ENCODE measurements at places on chromosomes 16 and 17.
A peak's percentile ranks its signal among the peaks of the same experiment; 100 is the strongest.

DNA sequence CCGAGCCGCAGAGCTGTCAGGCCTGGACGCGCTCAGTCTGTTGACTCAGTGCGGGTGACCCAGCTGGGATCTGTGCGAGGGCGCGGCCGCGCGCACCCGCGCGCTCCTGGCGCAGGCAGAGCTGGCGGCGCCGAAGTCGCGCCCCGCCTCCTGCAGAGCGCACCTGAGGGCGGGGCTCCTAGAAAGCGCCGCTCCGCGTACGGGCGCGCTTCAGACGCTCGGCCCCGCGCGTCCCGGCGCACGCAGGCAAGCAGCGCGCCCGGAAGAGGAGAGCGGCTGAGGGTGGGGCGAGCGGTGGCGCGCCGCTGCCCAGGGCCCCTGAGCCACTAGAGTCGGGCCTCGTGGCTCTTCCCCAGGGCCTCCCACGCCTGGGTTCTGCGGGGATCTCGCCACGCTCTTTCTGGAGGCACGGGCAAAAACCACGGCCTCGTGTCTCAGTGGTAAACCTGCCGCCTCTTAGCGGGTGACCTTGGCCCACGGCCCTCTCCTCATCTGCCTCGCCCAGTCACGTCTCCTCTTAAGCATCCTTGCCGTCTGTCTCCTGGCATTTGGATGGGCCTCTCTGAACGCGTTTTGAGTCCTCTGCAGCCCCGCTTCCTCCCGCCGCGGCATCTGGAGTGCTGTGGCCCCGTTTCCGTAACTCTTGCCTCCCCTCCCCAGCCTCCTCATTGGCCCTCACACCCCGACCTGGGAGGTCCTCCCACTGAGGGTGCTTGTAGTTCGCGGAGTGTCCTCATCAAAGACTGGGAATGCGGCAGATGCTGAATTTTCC is at the start of gene ABCA5:
ABCA5 (minus strand) TSS at position 74 of the 772 bp plus-strand sequence. CDS start 12,718 bp downstream, outside the sequence.
- DNase-seq, result peak; percentile 92

DNA sequence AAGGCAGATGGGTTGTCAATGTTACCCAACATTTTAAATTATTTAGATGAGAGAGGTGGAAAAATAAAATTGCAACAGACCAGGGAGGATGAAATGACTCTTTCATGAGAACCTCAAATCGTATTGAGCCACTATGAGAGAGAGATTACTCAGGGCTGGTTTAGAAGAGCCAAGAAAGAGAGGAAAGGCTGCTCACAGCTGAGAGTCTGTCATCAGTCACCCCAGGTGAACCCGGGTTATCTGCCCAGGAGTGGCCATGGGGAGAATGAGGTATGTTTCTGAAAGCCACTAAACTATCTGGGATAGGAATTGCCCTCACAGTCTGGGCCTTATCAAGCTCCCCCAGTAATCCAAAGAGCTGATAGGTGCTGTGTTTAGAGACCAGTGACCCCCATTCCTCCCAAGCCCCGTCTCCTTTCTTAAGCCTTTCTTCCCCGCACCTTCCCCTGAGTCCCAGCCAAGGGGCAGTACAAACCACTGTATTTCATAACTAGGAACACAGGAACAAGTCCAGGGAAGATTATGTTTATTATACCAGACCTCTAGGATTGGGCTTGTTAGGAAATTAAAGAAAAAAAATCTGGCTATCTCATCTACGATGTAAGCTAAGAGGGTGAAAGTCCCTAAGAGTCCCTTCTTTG is 158.9 kb upstream of the NOL11 start:
- DNase-seq, result no peak

DNA sequence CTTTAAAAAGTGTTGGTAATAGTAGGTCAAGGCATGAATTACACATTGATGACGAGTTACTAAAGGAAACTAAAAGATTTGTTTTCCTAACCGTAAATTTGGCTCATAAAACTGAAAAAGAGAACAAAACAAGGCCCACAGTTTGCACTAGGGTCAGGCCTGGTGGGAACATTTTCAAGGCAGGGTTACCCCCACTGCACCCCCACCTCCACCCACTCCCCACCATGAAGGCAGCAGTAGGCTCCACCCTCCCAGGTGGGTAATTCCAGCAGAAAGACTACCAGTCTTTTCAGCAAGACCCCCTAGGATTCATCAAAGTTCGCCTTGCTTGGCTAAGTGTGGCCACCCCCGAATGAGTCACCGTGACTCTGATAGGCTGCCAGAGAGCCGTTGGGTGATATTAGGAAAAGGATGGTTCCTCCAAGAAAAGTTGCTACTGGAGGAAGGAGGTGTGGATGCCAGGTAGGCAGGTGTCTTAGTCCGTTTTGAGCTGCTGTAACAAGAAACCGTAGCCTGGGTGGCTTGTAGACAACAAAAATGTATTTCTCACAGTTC is 8.6 kb downstream of the DNAAF1 start:
- DNase-seq, result no peak

DNA sequence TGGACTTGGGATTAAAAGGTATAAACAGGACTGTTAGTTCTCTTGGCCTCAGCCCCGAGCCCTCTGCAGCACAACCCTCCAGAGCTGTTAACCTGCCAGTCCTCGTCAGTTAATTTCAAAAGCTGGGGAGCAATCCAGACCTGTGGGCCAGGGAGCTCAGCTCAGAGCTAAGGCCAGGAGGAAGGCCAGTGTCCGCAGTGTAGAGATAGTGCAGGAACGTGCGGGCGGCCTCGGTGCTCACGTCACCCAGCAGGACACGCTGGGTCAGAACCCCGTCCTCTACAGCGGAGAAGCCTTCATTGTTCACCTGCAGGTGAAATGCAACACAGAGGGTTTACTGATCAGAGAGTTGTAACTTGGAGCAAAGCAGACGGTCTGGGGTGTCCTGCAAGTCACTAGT is 15.4 kb upstream of the NLRC3 start:
- no peak for DNase-seq

- DNase-seq, result no peak
Measured at GRCh38 chr17:37543637-37544052, 54.0 kb downstream of the DUSP14 start.

DNA sequence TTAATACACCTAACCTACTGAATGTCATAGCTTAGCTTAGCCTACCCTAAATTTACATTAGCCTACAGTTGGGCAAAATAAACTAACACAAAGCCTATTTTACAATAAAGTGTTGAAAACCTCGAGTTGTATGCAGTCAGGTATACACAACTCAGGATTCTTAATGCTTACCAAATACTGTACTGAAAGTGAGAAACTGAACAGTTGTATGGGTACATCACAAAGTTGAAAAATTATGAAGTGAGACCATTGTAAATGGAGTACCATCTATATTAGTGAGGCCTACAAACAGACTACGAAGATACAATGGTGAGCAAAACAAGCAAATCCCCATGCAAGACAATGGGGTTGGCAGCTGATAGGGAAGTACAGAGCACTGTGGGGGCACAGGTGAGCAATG is 79.7 kb downstream of the VAT1L start:
- DNase-seq, result no peak

- DNase-seq, result peak; percentile 78
Measured at GRCh38 chr16:3059041-3059722, 6.3 kb upstream of the IL32 start.

- no peak for DNase-seq
Measured at GRCh38 chr16:48574766-48575165, 35.2 kb downstream of the N4BP1 start.

DNA sequence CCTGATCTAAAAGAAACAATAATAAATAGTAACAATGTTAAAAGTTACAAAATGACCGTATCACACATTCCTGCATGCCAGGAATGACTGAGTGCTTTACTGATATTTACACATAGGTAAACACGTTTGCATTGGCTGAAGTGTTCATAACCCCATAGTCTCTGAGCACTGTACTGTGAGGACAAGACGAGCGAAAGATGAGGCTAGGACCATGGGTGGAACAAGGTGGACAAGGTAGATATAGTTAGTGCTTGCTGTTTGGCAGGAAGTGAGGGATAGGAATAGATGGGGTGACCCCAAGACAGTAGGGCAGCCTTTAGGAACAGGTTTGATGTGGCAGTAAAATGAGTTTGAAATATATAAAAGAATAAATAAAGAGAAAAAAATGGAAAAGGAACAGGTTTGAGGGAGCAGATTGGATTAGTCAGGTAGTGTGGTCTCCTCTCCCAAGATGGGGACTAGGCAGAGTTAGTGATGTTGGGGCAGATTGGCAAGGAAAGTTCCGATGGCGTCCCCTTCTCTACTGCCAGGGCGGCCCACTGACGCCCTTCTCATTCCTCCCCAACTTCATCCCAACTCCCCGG is 452 bp upstream of the E2F4 start:
- DNase-seq, result no peak

All from SW480 (cell line).